ENCODE measurements at places on chromosomes 5 and 9.

DNA sequence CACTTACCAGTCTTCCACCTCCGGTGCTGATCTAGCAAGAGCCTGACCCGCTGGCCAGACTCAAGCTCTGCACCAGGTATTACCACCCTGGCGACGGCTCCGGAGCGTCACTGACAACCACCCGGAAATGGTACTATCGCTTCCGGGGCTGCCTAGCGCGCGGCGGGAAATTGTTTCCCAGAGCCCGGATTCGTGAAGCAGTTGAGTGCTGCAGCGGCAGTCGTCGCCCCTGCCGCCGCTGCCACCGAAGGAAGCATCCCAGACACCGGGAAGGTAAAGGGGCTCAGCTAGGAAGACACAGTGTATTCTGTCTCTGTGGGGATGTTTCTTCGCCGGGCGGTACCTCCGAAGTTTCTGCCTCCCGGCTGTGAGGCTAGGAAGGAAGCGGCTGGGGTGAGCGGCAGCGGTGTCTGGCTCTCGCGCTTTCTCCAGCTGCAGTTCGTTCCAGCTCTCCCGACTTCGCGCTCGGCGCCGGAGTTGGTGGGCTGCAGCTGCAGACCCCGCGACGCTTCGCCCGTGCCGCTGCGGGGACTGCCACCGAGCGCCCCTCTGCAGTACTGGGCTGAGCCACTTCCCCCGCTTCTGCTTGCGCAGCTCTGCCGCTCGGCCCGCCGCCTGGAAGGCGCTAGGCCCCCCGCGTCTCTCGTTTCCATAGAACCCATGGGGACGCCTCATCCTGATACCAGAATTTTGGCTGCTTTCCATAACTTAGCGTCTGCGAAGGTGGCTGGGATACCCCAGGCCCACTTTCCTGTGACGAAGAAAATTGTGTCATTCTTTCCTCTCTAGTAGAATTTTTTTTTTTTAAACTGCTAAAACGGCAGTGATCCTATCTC, at the start of the genes KIAA0825 and SLF1:
KIAA0825 (minus strand) TSS at position 112 of the 836 bp plus-strand sequence. CDS start 81,478 bp downstream, outside the sequence.
SLF1 (plus strand) TSS at position 177 of the 836 bp plus-strand sequence. CDS start 10,142 bp downstream, outside the sequence.
- peak; percentile 71 for DNase-seq

DNA sequence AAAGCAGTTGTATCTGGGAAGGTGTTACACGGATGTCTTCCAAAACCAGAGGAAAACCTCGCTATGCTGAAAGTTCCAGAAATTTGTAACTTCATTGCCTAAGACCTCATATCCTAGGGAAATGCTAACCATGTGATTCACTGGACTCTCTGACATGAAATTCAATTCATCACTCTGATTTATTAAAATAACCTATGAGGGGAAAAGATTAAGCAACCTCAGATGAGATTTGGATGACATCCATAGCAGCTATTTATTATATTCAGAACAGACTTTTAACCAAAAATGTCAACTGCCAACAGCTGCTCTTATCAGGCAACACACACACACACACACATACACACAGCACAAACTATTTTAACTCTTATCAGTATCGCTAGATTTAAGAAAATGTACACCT, 1006.4 kb upstream of the CTNND2 start:
- DNase-seq = no peak

- no peak for DNase-seq
Observed at GRCh38 chr9:68978066-68978465, 35.8 kb downstream of the PRKACG start.

DNA sequence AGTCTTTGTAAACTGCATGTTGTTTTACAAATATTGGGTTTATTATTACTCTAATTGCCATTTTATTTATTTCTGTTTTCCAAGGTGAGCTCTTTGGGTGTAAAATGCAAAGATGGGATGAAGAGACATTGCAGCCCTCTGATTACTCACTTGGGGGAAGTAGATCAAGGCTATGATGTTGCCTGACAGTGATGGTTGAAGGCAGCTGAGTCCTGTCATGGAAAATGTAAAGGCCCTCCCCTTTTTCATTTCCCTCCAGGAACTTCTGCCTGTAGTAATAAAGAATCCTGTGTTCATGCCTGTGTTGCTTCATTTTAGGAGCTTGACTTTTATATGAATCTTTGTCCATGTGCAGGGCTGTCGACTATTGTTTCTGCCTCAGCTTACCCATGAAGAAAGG, 605.4 kb upstream of the CLINT1 start:
- no peak for DNase-seq

All from amniotic stem cell (primary cell).